ENCODE measurements at places on chromosomes 2 and 18. TPM values are rescaled to one million over a fixed set of nuclear protein-coding genes. Genes with fewer than 3 reads are reported as not detected.
A peak's percentile ranks its signal among the peaks of the same experiment; 100 is the strongest.

Gene TM4SF20
- total RNA-seq = 0.28 TPM

DNA sequence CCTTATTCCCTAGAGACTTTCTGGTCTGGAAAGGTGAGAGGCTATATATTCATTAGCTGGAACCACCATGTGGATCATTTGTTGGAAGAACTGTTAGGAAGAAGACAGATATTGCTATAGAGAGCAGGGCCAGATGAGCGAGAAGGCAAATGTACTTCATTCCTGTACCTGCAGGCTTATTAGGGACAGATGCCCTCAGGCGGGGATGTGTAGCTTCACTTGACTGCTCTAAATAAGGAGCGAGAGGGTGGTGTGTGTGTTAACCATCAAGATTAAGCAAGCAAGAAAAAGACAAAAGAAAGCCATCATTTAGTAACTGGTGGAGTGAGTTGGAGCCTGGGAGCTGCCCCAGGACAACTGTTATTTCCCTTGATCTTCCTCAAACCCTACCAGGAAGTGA is 36.4 kb downstream of the NEDD4L start:
- DNase-seq = no peak

DNA sequence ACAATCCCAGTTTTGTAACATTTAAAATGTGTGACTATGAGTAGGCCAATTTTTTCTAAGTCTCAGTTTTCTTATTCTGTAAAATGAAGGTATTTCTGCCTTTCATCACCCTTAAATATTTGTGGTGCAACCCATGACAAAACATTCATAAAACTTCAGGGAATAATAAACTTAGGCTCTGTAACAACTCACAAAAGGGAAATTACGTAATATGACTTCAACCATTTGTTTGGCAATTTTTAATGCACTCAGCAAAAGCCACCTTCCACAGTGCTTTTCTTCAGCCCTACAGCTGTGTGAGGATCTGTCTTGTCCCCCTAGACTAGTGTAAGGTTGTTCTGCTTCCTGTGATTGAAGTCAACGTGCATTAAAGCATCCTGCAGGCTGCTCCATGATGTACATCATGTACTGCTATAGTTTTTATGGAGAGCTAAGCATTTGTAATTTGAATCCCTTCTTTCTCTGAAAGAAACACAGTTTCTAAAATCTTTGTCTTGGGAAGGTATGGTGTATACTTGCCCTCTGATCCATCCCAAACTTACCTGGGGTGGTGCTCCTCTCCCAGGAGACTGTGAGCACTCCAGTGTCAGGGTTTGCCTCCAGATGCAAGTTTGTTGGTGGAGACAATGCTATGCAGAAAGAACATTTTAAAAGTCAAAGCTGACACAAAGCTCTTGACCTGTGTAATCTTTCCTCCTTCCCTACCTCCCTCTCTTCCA is 39.1 kb downstream of the FN1 start:
- DNase-seq = no peak

Gene TRAK2
- total RNA-seq = 23.2 TPM

Gene CACNB4
- 1.00 TPM for total RNA-seq

Gene MFSD6
- 10.9 TPM for total RNA-seq

DNA sequence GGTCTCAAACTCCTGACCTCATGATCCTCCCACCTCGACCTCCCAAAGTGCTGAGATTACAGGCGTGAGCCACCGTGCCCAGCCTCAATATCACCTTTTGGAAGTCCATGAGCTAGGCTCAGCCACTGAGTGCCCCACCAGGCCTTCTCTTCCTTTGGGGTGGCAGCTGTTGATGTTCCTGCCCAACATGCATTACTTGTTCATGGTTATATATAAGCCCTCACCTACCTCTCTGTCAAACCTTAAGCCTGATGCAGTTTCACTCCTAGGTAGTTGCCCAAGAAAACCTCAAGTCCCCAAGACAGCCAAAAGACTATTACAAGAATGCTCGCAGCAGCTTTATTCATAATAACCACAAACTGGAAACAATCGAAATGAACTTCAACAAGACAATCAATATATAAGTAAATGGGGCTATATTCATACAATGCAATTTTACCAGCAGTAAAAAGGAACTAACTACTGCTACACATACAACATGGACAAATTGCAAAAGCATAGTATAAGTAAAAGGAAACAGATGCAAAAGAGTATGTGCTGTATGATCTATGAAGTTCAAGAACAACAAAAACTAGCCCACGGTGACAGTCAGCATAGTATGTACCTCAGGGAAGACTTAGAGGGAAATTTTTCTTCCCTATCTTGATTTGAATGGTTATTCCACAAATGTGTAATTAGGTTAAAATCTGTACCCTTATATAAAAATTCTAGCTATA is 59.6 kb upstream of the REL start:
- DNase-seq = no peak

DNA sequence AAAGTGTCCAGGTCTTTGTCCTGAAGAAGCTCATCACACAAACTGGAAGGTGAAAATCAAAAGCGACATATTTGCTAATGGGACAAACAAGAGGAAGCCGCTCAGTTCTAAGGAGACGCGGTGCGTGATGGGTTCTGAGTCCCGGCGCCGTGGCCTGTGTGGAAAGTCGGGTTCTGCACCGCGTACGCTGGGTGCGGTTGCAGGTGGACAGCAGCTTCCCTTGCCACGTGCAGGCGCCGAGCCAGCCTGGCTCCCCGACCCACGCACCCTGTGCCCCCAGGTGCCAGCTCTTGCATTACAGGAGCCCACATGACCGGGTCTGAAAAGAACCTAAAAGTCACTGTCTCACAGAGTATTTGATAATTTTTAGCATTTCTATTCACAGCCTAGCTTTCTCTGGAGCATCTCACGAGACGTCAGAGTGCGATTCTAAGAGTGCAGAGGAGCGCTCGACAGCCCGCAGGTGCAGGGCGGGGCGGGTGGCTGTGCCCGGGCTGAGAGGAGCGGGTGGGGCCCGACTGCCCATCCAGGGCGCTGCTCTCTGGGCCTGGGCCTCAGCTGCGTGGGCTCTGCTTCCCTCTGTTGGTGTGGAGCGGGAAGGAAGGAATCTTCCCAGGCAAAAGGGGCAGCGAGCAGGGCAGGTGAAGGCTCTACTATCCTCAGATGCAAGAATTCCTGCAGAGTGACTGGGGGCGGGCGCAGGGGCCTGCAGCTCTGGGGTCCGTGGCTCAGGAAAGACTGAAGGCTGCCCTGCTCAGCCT is 39.4 kb downstream of the MYT1L start:
- DNase-seq = peak; percentile 26

DNA sequence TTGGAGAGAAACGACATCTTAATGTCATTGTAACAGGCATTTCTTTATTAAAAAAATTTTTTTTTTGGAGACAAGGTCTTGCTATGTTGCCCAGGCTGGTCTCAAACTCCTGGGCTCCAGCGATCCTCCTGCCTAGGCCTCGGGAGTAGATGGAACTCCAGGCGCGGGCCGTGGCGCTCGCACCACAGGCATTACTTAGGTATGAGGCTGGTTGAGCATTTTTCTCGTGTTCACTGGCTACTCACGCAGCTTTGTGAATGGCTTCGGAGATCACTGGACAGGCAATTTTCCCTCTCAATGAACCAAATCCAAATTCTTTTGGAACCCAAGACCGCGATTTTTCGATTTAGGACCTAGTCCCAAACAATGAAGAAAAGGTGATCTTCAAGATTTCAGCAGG is 795 bp upstream of the TCF7L1 start:
- DNase-seq = no peak

- no peak for DNase-seq
Measured at GRCh38 chr18:47574966-47575365, 323.5 kb upstream of the SKOR2 start.

Gene UNC80
- not detected for total RNA-seq

Measured in Caco-2 (cell line).